Spinal cord (tissue), 10 donors: ENCODE measurements at places on chromosomes 11 and 22.

- DNase-seq: no peak
These were observed 10.5 kb upstream of the LDLRAD3 start for GRCh38 chr11:35933320-35933871.

- no peak for DNase-seq
These were observed 411.0 kb upstream of the NARS2 start for GRCh38 chr11:78985663-78986062.

DNA sequence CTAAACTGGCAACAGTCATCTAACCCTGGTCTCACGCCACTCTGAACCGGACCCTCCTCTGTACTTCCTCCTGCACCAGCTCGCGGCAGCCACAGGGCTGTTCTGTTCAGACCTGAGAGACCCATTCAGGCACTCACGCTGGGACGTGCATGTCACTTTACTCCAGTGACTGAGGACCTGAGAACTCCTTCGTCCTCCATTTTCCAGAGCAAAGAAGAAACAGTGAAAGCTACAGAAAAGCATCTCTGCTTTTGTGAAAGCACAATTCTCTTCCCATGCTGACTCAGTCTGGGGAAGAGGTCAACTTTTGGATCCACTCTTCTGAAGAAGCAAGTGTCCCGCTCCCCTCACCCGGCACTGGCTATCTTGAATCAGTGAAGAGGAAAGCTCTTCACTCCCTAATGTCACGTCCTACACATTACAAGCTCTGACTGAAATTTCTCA, 24.5 kb downstream of the PISD start:
- DNase-seq: no peak

- DNase-seq: no peak
These were observed 192.8 kb upstream of the MTNR1B start for GRCh38 chr11:92776676-92777075.

DNA sequence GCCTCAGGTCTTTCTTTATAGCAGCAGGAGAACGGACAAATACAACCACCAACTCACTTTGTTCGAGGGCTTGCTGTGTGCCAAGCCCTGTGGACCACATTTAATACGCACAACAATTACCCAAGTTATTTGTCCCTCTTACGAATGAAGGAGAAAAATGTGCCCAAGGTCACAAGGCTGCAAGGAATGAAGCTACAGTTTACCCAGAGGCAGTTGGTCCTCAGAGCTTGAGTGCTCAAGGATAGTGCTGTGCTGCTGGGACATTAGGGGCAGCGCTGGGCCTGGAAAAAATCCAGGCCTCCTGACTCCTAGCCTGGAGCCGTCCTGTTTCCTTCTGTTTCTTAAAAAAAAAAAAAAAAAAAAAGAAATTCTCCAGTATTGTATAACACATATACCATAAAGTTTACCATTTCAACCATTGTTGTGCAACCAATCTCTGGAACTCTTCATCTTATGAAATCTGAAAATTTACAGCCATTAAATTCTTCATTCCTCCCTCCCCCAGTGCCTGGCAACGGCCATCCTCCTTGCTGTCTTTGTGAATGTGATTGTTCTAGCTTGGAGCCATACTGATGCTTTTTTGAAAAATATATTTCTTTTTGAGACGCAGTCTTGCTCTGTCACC, 1.0 kb upstream of the C11orf86 start:
- DNase-seq: peak; percentile 40

GRCh38 chr22:17213976-17214375, 5.3 kb downstream of the ADA2 start:
- DNase-seq: peak; percentile 7

GRCh38 chr11:35274909-35275785, 136.2 kb downstream of the CD44 start:
- DNase-seq: no peak

GRCh38 chr11:87832211-87832610, 343.0 kb downstream of the RAB38 start:
- DNase-seq: no peak

DNA sequence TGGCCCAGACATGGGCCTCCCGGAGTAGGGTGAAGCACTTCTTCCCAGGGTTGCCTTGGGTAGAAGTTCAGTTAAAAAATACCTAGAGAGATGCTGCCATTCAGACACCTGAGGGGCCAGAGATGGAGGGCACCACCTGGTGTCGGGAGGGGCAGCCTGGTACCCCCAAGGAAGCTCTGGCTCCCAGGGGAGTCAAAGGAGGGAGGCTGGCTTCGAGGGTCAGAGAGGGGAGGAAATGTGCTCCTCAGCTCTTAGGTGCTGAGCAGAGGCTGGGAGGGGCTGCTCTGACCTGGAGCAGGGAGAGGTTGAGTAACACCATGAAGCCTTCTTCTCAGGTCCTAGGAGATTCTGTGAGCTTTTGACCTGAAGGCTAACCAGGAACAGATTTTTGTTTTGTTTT, 1.1 kb downstream of the USP35 start:
- DNase-seq: no peak

DNA sequence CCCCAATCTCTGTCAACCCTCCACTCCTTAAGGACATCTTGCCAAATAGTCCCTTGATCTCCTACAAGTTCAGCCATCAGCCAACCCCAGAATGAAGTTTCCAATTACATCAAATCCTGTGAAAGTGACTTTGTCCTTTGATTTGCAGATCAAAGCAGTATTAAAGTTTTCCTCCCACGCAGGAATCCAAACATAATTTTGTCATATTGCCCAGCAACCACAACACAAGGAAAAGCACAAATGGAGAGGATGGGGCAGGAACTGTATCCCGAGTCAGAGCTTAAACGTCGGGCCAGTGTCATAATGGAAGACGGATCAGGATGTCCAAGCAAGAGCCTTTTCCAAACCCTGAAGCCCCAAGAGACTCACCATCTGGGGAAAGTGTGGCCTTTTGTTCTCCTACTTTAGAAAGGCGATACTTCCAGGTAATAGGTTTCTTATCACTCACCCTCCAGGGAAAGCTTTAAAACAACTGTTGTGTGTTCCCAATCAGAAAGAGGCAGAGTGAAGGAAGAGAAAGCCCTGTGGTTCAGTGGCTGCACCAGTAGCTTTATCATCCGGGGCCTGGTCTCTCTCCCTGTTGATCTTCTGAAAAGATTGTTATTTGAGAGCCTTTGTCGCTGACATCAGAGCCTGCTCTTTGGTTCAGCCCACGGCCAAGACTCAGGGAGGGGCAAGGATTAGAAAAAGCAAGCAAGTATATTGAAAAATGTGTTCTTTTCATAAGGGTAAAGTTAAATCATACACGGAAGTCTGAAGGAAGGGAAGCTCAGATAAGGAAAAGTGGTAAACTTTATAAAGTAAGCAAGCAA, 41.7 kb downstream of the EXPH5 start:
- no peak for DNase-seq

- no peak for DNase-seq
These were observed 77.8 kb upstream of the DDI1 start for GRCh38 chr11:103958475-103959215.

DNA sequence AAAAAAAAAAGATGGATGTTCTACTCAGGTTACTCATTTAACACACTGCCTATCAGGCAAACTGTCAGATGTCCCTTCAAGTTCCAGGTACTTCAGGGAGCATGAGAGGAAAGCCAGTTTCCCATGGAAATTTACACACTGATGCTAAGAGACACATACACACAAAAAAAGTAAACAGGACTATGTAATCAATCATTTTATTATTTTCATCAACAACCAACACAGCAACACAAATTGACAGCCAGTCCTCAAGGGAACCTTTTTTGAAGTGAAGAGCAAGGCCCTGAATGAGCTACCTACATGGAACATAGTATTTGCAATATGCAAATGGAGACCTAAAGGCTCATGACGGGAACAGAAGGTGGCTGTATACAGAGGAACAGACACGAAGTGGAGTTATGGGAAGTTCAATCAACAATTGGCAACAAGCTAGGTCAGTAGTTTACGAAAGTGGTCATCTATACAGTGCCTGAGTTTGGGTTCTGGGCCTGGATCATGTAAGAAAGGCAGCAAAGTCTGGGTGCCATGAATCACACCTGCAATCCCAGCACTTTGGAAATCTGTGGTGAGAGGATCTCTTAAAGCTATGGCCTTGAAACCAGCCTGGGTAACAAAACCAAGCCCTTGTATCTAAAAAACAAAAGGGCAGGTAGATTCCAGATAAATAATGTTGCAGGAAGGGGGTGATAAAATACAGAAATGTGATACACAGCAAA, 12.6 kb upstream of the WDR74 start:
- DNase-seq: no peak

DNA sequence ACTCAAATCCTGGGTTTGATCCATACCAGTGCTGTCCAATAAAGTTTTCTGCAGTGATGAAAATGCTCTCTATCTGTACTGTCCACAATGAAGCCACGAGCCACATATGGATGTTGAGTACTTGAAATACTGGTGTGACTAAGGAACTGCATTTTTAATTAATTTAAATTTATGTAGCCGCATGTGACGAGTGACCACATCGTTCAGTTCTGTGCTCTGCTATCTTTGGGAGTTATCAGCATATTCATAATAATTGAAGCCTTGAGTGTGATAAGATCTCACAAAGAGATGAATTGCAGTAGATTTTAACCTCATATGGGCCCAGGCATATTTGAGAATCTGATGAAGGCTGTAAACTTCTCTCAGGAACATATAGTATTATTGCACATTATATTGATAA, 40.8 kb downstream of the GRAMD1B start:
- DNase-seq: no peak

GRCh38 chr11:122882857-122883645, 492 bp downstream of the JHY start:
- peak; percentile 78 for DNase-seq

DNA sequence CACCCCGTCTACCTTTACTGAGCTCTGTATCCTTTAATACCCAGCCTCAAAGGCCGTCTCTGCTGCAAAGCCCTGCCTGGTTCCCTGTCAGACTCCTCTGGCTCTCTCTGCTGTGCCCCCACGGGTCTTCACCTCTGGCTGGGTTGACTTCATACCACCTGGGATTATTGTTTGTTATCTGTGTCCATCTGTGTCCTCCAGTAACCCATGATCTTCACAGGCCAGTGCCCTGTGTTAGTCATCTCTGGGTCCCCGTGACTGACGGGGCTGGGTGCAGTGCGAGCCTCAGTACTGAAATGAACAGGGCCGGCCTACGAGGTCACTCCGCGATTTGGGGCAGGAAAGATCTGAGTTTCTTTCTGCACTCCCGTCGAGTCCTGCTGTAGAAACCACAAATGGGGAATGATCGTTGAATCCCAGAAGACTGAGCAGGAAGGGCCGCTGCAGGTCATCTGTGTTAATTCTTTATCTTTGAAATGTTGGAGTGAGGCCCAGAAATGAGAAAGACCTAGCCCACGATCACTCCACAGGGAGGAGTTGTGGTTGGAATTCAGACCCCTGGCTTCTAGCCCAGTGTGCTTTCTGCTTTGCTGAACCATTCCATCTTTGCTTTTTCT, 12.3 kb upstream of the TUB start:
- DNase-seq: peak; percentile 90

- no peak for DNase-seq
These were observed 49.1 kb upstream of the SEPTIN5 start for GRCh38 chr22:19664951-19665783.

- no peak for DNase-seq
These were observed 831 bp upstream of the TMEM135 start for GRCh38 chr11:87036756-87037449.

GRCh38 chr22:19797086-19798002, 36.8 kb downstream of the TBX1 start:
- DNase-seq: no peak

DNA sequence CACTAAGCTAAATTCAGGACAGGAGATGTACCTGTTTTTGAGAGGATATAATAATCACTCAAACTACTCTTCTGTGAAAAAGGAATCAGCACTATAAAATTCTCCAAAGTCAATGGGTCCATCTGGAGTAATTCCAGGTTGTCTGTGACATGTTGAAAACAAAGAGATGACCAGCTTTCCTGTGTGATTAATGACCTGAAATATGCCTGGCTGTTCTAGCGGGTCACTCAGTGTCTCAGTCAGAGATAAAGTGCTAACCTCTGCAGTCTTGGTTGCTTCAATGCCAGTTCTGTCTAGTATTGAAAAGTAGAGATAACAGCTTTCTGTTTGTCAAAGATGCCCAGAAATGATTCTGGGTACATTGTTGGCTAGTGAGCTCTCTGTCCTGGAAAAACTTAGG, 722.6 kb upstream of the TENM4 start:
- no peak for DNase-seq

DNA sequence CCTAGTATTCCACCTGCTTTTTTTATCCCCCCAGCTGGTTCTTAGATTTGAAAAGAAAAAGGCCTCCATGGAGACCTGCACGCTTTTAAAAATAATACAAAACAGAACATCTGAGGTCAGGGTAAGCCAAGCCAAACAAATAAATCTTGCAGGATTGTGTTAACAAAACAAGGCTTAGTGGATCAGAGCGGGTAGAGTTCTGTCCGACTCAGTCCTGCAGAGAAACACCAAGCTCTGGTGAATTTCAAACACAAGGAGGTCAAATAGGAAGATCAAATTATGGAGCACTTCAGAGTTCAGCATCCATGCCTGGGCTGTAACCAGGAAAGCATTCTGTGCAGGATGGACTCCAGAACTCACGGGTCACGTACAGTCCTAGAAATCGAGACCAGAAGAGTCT, 86.9 kb downstream of the SYN3 start:
- DNase-seq: no peak

DNA sequence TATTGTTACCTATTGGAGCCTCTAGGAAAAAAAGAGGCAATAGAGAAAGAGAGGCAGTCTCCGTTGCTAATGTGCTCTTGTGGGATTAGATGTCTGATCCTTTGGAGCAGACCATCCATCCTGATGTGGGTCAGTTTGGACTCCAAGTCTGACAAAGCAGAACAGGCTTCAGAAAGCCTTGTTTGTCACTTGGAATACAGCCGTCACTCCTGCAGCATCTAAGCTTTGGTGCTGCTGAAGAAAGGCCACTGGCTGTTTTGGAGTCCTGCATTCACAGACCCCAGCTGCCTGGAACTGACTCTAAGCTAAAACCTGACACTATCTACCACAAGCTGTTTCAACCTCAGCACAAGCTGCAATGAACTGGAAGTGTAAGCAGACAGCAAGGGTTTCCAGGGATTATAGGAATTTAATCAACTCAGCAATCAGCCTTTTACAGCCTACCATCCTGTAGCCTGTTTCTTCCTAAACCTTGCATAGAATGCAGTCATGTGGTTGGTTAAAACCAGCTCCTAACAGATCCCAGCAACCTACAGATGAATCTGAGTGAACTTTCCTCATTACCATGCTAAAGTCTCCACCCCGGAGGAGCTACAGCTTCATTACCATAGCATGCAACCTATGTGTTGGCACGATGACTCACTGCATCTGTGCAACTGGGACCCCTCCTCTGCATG, 3.7 kb upstream of the PLAAT4 start:
- DNase-seq: no peak

GRCh38 chr11:34936945-34937629, 20.7 kb downstream of the PDHX start:
- no peak for DNase-seq
